ENCODE measurements at places on chromosomes 3 and 15.

DNA sequence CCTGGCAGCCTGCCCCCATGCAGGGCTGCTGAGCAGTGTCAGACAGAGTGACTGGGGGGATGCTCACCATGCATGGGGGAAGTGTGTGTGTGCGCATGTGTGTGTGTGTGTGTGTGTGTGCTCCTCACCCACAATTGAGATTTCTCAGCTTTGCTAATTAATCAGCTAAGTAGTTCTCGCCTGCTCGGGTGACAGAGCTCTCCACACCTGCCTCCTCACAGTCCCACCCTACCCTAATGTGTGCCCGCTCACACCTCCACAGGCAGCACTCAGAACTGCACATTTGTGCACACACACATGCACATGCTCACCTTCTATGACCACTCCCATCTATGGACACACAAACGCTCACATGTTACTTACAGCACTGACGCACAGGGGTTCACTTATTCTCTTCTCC, 37.3 kb downstream of the CACNA2D2 start:
- DNase-seq = no peak

- peak; percentile 28 for DNase-seq
These were observed 27.0 kb upstream of the RPL32 start for GRCh38 chr3:12868039-12869034.

GRCh38 chr15:81080996-81081395, 53.1 kb upstream of the CFAP161 start:
- peak; percentile 89 for DNase-seq

DNA sequence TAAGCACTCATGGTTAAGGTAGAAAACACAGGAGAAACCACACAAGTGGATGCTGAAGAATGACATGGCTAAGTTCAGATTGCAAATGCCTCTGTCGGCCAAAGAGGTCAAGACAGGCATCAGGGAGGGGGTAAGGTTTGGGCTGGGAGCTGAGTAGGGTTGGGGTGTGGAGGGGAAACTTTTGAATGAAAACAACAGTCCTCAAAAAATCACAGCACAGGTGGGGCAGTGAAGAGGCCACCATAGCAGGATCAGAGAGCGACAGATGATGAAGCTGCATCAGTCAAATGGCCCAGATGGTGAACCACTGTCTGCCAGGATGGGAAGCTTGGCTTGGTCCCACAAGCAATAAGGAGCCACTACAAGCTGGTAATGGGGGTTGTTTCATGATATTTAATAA, 74.9 kb downstream of the ADCY5 start:
- peak; percentile 95 for DNase-seq

DNA sequence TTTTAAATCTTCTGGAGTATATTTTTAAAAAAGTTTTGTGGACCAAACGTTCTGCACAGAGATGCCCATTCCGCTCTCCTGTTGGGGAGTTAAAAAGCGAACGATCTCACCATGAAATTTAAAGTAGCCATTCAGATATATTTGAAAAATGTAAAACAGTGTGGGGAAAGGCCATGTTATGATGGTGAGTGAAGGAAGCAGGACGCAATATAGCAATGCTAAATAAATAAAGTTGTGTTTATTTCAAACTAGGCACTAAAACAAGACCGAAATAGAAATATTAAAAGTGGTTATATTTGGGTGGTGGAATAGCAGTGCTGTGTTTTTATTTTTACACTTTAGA, 327 bp upstream of the CCDC13 start:
- no peak for DNase-seq

DNA sequence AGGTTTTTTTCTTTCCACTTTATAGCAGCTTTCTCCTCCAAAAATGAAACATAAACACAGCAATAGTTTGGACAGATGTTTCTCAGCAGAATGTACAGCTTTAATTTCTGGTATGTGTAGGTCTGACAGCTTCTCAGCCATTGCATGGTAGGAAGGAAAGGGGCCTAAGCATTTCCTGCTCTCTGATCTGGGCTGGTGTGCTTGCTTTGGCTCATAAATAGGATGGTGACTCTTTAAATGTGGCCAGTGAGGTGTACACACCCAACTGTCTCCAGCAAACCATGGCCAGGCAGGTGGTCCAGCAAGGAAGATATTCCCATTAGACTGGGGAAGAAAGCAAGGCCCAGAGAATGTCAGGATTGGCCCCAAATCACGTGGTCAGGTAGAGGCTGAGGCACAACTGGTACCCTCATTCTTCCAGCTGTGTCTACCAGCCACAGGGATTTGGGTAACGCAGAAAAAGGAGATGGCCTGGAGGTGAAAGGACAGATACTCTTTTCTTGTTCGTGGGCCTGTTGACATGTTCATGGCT, 52.1 kb downstream of the ITGA11 start:
- no peak for DNase-seq

GRCh38 chr3:133750259-133750656, 4.1 kb downstream of the TF start:
- peak; percentile 85 for DNase-seq

DNA sequence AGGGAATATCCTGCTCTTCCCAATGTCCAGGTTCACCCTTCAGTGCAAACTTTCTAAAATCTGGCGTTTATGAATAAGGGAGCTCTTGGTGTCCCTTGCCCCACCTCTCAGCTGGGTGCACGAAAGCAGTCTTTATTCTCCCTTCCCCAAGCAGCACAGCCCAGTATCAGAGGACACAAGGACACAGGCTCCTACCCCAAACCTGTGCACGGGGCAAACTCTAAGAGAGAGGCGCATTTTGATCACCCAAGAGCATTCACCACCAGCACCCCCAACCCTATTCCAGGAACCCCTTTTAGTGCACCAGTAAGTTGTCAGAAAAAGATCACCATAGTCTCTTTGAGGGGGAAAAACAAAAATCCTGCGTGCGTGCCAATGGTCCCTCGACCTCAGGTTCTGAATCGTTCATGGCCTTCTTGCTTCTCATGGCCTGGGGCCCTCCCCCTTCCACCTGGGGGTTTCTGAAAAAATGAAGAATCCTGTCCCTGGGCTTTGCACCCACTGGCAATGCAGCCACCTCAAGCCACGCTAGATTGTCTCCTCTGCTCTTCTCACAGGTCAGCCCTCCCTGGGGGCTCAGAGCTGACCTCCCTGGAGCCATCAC, 78.9 kb downstream of the FAM174B start:
- DNase-seq = no peak
